Fibroblast of the aortic adventitia (primary cell): ENCODE measurements at places on chromosomes 3 and 15. TPM values are rescaled to one million over a fixed set of nuclear protein-coding genes. Genes with fewer than 3 reads are reported as not detected.
A peak's percentile ranks its signal among the peaks of the same experiment; 100 is the strongest.

The CNTN6 gene
- total RNA-seq = 1.3 TPM in 1 of 2 replicates, not detected in the other

The DLEC1 gene
- 0.09 and 0.25 TPM in 2 replicates for total RNA-seq

DNA sequence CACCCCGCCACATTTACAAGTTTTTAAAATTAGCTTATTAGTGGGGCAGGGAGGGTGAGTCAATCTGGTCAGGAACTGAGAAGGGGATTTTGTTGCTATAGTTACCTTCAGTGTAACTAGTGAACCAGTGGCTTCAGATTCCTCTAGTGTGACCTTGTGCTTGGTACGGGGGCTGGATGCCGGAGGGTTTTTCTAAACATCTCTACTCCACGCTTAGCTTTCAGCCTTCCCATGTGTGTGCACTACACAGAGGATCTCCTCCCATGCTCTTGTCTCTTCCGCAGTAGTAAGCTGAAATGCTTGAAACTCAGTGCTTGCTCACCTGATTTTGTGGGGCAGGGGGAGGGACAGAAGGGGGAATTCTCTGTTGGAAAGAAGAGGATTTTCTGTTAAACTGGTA lies 67.9 kb upstream of the AKAP13 start:
- no peak for DNase-seq

- peak; percentile 90 for DNase-seq
These were observed 5.8 kb upstream of the PLD1 start for GRCh38 chr3:171815973-171816595.

- no peak for DNase-seq
These were observed 138.3 kb upstream of the TSPAN3 start for GRCh38 chr15:77209221-77209620.

DNA sequence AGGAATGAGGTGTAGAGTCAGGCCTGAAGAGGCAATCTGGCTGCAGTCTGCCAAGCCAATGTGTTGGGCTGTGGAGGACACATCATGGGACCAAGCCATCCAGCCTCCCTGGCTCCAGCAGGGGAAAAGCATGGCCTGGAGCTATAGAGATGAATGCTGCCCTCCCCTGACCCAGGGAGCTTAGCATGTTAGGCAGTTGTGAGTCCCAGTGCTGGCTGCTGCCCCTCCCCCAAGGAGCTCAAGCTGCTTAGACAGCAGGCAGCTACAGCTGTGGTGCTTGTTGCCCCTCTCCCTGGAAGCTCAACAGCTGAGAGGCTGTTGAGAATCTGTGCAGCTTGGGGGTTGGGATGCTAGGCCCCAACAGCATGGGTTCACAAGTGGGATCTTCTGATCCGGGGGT lies 85.6 kb upstream of the DNAJC19 start:
- no peak for DNase-seq

DNA sequence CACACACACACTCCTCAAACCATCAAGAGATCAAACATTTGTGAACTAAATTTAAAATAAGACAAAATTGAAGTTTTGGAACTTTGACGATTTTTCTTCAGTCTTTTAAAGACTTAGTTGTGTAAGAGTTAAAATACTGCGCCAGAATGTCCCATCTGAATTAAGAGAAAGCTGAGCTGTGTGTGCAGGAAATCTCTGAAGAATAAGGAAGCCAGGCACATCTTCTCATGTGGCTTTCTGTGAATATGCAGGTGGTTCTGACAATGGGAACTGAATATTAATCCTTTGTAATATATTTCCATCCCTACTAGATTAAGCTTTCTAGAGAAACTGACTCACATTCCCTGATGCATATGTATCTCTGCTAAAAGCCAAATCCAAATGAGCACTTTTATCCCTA lies 60.1 kb upstream of the ICE2 start:
- DNase-seq = no peak
